Fibroblast of upper back skin (primary cell): ENCODE measurements at places on chromosomes 6 and 20.

- DNase-seq: no peak
Measured at GRCh38 chr6:125831659-125832058, 40.9 kb downstream of the NCOA7 start.

- DNase-seq: peak; percentile 15
Measured at GRCh38 chr6:33929575-33930288, 125.9 kb upstream of the MLN start.

GRCh38 chr6:43628393-43629103, 516 bp downstream of the GTPBP2 start:
- peak; percentile 57 for DNase-seq

GRCh38 chr6:68127074-68127473, 508.0 kb upstream of the ADGRB3 start:
- DNase-seq: no peak

DNA sequence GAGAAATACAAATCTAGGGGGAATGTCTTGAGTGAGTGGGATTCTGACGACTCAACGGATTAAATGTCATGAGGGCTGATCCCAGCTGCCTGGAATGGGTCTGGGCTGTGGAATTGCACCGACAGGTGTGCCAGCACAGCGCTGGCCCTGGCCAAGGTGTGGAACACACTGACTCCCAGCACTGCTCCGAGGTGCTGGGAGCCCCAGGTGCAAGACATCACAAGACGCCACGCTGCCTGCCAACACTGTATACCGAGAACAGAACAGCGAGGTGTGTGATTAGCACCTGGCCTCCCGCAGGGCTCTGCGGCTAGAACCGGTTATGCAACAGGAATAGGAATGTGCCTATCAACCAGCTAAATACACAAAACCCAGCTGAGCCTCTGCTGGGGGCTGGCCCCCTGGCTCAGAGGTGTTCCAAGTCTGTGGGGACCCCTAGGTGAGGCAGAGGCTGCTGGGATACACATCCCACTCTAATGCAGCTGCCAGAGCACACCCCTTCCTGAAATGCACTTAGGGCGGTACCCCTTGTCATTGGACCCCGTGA, 24.8 kb upstream of the APMAP start:
- no peak for DNase-seq

GRCh38 chr6:16511723-16512489, 249.4 kb downstream of the ATXN1 start:
- no peak for DNase-seq

DNA sequence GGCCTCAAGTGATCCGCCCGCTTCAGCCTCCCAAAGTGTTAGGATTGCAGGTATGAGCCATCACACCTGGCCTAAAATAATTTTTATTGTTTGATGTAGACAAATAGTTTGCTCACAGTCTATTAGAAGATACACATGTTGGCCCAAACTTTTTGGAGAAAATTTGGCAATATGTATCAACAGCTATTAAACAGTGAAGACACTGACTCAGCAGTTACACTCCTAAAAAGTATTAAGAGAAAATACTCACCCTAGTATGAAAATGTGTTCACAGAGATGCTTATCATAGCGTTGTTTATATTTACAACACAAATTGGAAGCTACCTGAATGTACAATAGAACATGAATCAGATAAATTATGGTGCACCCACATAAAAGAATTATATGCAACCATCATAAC, 173.1 kb downstream of the WDR27 start:
- DNase-seq: peak; percentile 12

DNA sequence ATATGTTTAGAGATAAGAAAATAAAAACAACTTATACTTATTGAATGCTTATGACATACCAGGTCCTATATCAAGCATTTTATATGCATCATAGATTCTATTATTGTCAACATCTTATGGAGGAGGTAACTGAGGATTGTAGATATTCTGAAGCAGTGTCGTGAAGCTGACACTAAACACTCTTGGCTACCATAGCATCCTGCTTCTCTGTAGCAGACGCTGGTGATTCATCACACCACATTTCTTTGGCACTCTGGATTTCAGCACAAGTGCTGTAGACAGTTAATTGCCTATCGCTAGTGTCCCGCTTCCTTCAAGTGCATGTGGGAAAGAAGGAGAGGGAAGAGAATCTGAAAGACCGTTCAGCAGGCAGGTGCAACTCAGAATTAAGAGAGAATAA, 317.1 kb downstream of the PLCB1 start:
- peak; percentile 37 for DNase-seq

DNA sequence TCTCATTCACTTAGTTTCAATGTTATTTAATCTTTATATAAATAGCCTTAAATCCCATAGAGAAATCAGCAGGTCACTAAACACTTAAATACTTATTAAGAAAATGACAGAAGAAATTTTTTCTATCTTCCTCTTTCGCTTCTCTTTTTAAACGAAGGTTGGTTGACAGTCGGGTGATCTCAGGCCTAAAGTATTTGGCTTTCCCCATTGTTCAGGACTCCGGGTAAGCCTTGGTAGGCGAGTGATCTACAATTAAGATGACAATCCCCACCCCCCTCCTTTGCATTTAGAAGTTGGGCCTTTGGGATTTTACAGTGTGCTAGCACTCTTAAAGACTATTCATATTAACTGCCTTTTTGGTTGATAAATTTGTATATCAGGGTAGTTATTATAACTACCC, 19.7 kb upstream of the UTRN start:
- DNase-seq: peak; percentile 84

DNA sequence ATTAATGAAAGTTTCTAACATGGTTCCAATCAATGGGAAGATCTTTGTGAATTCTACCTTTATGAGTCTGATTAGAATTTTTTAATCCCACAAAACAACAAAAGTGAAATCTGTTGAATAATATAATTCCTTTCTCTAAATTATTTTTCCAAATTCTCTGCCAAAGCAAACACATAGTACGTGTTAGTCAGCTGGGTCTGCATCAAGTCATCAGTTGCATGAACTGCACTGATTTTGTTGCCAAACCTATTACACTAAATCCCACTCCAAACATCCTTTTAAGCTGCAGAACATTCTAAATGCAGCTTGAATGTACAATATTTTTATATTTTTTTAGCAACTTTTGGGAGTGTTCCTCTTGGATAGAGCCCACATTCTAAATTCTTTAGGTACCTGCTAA, 199.0 kb upstream of the HSF2 start:
- DNase-seq: peak; percentile 8

- peak; percentile 68 for DNase-seq
Measured at GRCh38 chr6:127178746-127179145, 60.3 kb downstream of the RSPO3 start.

- no peak for DNase-seq
Measured at GRCh38 chr6:81694207-81694606, 58.3 kb downstream of the TENT5A start.

DNA sequence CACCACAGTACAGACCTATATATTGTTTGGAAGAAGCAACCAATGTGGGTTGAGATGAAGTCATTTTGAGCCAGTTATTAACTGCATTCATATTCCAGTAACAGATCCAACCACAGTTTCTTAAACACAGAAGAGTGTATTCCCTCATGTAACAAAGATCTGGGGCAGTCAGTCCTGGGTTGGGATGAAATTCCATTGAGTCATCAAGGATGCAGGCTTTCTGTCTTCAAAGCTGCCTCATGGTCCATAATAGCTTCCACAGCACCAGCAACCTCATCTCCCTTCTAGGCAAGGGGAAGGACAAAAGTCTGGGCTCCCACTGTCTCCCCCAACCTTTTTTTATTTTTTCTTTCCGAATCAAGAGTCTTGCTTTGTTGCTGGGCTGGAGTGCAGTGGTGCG, 2.9 kb upstream of the SOD2 start:
- DNase-seq: peak; percentile 72

- peak; percentile 98 for DNase-seq
Measured at GRCh38 chr6:38349795-38350194, 289.9 kb downstream of the BTBD9 start.

- DNase-seq: peak; percentile 45
Measured at GRCh38 chr6:2630891-2631571, 119.7 kb downstream of the MYLK4 start.

GRCh38 chr6:33699131-33699530, 12.4 kb downstream of the UQCC2 start:
- DNase-seq: no peak

GRCh38 chr20:38057351-38057972, 23.9 kb downstream of the RPRD1B start:
- peak; percentile 64 for DNase-seq

- no peak for DNase-seq
Measured at GRCh38 chr20:35893942-35894341, 60.4 kb downstream of the SCAND1 start.

DNA sequence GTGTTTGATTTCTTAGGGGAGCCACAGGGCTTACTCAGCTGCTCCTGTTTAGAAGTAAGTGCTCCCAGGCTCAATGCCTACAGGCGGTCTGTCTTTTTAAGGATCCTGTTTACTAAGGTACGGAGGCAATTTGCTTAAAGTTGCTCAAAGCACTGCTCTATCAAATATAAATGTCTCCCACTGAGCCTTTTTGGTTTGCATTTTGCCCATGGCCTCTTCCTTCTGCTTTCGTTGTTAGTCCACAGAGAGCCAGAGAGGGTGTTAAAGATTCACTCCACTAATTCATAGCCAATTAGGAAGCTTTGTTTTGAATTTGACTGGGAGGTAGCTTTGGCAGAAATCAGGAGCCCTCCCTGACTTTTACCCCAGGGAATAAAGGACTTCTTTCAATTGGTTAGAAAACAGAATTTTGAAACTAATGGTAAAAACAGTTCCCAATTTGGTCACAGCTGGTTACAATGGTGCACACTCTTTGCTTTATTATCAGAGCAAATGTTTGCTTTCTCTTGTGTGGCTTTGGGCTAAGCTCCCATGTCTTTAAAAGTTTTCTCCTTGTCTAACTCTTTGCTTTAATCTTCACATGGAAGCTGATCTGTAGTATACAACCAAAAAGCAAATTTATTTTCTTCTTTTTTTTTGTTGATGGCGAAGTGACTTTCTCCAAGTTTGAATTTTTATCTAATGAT, 126.2 kb downstream of the IMPG1 start:
- DNase-seq: no peak

DNA sequence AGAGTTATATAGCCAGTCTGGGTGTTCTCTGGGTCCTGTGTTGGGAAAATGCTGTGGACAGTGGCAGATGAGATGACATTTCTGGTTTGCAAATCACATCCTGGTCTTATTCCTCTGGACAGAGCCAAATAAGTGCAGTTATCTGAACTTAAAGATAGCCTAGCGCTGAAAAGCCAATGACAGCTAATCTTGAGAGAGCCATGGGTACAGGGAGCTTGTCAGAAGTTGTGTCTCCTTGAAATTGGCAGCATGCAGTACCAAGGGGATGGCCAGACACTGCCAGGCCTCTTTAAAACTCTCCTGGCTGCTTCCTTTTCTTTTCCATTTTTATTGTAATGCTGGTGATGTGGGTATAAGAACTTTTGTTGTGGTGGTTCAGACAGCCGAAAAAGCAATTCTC, 362.5 kb downstream of the FARS2 start:
- DNase-seq: no peak

DNA sequence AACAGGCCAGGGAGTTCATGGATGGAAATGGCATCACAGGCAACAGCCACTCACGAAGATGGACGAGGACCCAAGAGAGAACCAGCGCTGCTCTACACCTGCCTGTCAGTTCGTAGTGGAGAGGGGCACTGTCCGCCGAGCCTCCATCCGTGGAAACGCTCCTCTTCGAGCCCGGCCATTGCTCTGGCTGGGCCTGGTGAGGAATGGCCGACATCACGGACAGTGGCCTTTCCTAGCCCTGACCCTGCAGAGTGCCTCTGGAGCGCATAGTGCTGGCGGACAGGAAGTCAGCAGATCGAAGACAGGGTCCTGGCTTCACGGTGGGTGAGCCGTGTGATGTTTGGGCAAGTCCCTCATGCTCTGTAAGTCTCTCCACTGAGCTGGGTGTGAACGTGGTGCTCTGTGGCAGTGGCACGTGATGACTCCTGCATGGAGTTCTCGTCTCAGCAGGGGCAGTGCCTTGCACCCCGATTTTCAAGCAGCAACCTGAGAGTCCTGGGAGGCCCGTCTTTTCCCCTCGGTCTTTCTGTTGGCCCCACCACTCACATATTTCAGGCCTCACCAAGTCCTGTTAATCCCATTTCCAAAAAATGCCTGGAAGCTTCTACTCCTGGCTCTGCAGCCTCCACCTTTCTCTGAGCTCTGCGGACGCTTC, 214.4 kb downstream of the ERMARD start:
- DNase-seq: no peak
